DMS53 (cell line): ENCODE measurements at places on chromosomes 5 and 9.
A peak's percentile ranks its signal among the peaks of the same experiment; 100 is the strongest.

- no peak for DNase-seq
Measured at GRCh38 chr9:84322828-84323227, 17.7 kb downstream of the SLC28A3 start.

- no peak for DNase-seq
Measured at GRCh38 chr5:2749514-2750025, 1.9 kb downstream of the IRX2 start.

DNA sequence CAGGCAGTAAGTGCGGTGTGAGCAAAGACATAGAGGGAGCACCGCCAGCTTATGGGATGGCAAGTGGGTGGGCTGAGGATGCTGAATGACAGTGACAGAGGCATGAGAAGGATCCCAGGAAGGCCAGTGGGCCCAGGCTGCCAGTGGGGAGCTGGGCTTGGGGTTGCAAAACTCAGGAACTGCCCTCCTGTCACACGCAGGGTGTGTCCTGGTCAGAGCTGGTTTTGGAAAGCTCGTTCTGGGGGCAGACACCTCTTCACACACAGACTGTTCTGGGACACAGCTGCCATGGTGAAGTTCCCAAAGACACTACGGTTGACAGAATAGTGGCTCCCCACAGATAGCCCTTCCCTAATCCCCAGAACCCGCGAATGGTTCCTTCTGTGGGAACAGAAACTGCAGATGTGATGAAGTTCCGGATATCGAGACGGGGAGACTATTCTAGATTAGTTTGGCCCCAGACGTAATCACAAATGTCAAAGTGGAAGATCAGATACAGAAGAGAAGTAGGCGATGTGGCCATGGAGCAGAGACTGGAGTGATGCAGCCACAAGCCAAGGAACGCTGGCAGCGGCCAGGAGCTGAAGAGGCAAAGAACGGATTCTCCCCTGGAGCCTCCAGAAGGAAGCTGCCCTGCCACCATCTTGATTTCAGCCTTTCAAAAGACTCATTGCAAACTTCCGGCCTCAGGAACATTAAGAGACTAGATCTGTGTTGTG lies 159.0 kb downstream of the COL23A1 start:
- DNase-seq, result no peak

GRCh38 chr9:104861397-104861796 lies 66.6 kb downstream of the ABCA1 start:
- no peak for DNase-seq

GRCh38 chr5:73436535-73437100 lies 12.0 kb downstream of the FOXD1 start:
- DNase-seq, result peak; percentile 78

GRCh38 chr5:138943599-138944173 lies 68.6 kb upstream of the LRRTM2 start:
- DNase-seq, result no peak

DNA sequence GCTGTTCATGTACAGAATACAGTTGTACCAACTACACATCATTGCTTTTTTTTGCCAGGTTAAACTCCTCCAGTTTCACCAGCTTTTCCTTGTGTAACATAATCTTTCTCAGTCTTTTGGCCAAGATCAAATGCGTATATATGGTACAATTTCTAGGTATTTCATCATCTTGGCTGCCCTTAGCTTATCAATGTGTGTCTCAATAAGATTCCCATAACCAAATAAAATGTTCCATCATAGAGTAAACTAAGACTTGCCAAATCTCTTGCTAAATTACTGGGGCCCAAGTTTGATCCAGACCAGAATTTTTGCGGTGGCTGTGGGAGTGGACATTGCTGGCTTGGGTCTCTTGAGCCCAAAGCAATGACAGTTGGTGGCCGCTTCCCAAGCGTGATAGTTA lies 24.3 kb upstream of the ERBIN start:
- DNase-seq, result no peak

GRCh38 chr5:107538331-107538730 lies 132.4 kb downstream of the EFNA5 start:
- DNase-seq, result no peak

GRCh38 chr5:43231977-43232376 lies 40.0 kb downstream of the NIM1K start:
- DNase-seq, result peak; percentile 68
